ENCODE measurements at places on chromosomes 11 and 22.
A peak's percentile ranks its signal among the peaks of the same experiment; 100 is the strongest.

DNA sequence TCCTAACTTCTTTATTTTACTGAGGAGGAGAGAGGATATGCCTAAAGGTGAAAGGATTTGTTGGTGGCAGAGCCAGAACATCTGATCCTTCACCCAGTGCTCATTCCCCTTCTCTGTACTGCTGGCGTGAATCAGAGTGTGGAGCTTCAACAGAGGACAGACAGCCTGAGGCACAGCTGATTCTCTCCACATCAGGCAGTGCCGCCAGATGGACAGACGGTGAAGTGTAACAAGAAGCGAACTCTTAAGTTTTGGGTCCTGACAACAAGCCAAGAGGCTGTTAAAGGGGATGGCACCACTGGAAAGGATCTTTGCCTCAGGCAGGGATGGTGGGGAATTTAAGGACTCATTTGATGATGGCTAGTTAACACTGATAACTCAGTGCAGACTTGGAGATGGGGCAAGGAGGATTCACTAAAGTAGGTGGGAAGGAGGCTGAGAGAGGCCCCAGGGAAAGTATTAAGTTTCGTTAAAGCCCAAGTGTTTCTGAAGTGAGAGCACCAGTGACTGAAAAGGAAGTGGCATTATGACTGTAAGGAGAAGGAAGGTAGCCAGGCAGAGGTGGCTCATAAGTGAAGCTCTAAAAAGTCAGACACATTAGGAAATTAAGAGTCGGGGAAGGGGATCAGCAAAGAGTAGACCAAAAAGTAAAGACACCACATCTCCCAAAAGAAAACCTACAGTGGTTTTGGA is 81.3 kb downstream of the CLPB start:
- DNase-seq = no peak

DNA sequence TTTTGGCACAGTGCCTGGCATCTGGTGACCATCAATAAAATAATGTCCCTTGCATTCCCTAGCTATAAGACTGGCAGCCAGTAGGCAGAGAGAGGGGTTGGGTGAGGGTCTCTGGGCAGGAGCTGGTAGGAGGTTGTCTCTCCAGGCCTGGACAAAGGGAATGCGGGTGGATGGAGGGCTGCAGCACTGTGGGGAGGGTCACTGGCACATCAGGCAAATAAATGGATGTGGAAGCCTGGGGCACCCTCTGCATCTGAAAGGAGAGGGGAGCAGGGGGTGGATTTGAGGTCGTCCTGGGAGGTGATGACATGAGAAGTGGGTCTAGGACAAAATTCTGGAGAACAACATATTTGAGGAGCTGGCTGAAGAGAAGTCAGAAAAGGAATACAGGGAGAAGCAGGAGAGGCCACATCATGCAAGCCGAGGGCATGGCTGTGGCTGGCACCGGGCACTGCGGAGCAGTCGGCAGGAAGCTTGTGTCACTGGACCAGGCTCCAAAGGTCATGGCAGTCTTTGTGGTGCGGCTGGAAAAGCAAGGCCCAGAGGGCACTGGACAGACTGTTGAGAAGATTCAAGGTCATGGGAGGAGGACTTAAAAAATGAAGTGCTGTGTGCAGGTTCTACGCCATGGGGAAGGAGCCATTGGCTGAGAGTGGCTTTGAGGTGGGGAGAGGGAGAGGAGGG is 36.5 kb upstream of the THY1 start:
- no peak for DNase-seq

DNA sequence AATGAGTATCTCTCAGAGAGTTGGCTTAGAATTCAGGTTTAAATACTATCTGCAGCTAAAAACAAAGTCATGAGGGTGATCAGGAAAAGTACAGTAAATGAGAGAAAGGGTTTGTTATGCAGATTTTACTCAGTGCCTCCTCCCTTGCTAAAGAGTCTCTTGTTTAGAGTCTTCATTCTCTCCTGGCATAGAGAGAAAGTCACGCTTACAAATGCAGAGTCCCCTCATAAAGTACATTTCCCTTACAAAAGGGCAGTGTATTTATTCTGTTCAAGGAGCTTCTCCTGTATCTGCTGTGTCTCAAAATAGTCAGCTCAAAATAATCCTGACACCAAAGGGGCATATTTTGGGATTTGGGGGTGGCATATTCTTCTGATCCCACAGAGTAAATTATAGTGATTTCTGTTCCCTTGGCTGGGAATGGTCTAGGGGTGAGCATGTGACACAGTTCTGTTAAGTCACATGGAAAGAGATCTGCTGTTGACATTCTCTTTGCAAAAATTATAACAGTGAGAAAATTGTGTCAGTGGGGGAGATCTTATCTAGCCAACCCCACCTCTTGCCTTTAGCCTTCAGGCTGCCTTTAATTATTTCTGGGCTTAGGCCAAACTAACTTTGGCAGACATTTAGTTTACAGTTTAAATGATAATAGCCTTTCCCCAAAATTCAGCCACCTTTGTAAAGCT is 102.9 kb downstream of the MTNR1B start:
- DNase-seq = no peak

GRCh38 chr22:23106906-23107367 is 34.9 kb downstream of the RSPH14 start:
- no peak for DNase-seq

DNA sequence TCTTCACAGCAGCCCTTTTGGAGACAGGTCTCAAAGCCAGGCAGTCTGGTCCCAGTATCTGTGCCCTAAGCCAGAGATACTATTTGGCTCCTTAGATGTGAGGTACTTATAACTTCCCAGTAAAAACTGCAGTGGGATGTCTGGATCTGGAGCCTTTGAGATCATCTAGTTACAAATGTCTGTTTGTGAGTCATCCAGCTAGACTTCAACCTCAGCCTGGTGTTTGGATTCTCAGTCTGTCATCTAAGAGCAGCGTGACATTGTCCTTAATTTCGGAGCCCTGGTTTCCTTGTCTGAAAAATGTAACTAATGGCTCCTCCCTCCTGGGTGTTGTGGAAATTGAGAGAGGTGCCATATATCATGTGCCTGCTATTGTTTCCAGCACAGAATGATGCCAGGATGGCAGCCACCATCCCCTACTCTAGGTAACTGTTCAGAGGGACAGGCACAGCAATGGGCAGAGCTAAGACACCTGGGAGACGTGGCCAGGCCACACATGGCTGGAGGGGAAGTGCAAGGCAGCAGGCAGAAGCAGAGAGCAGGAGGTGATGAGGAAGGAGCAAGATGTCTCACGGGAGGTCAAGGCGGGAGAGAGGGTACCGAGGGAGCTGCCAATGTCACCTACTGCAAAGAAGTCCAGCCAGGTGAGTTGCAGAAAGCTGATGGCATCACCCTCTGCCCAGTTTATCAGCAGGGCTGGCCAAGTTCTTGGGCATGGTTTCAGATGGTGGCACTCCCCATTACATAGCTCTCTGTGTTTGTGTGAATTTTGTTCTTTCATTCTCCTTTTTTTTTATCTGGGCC is 20.6 kb upstream of the ST3GAL4 start:
- DNase-seq = peak; percentile 55

GRCh38 chr11:125995313-125995712 is 49.5 kb downstream of the VSIG10L2 start:
- DNase-seq = no peak

GRCh38 chr11:76708972-76709660 is 38.6 kb upstream of the LRRC32 start:
- DNase-seq = peak; percentile 45

- DNase-seq = no peak
These were observed 58.8 kb upstream of the LYVE1 start for GRCh38 chr11:10627291-10627690.

DNA sequence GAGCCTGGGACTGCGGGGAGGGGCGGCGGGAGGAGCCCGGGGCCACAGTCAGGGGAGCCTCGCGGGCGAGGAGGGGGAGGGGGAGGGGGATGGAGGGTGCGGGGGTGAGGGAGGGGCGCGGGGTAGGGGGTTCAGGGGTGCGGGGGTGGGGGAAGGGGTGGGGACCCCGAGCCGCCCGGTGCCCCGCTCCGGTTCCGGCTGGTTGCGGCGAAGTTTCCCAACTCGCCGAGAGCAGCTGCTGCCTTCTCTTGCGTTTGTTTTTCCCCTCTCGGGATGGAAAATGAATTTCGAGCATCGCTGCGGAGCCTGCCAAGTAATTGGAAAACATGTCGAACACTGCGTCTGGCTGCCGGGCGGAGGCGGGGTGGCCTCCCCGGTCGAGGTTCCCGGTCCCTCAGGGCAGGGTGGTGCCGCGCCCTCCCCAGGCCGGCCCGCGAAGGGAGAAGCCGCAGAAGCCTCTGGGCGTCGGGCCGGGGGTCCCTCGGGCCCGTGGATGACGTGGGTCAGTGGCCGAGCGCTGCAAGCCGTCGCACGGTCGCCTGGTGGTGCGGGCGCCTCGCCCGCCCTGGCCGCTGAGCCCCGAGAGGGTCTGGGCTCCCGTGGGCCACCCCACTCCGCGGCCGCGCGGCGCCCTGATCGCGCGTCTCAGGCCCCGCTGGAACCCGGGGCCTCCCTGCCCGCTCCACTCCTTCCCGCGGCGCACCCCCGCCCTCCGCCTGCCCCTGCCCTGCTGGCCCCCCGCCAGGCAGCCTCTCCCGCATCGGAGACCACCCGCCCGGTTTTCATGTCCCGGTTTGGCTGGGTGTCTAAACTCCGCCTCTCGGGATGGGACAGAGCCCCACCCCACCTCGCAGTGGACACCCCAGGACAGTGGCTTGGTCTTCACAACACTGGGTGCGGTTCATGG is 12.1 kb downstream of the SPATA19 start:
- DNase-seq = no peak

- DNase-seq = peak; percentile 15
These were observed 28.7 kb upstream of the CTSD start for GRCh38 chr11:1792461-1792860.

DNA sequence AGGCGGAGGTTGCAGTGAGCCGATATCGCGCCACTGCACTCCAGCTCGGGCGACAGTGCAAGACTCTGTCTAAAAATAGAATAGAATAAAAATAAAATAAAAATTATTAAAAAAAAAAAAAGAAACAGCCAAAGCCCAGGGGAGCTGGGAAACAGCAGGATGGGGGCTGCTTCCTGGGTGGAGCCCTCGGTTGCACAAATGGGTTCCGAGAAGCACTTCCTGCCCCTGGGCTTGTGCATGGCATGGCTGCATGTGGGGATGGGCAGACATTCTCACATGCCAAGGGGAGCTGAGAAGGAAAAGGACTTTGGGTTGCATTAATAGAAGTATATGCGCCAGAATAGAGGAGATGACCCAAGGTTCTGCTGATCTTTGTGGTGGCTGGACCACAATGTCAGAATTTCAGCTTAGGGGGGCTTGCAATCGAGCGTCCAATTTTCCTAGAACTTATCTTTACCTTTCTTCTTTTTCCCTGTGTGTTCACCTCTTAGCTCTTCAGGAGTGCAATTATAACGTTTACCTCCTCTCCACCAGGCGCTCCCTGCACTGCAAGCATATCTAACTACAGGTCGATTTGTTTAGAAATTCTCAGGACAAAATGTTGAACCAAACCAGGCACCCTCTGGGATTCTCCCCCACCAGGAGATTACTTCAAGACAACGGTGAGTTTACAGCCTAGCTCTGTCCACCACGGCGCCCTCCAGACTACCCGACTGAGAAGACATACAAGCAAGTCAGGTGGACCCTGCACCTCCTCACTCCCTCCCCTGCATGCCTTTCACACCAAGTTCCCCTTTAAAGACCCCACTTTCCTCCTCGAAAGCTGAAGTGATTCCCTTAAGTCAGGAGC is 53.2 kb downstream of the SHISAL1 start:
- DNase-seq = peak; percentile 62

DNA sequence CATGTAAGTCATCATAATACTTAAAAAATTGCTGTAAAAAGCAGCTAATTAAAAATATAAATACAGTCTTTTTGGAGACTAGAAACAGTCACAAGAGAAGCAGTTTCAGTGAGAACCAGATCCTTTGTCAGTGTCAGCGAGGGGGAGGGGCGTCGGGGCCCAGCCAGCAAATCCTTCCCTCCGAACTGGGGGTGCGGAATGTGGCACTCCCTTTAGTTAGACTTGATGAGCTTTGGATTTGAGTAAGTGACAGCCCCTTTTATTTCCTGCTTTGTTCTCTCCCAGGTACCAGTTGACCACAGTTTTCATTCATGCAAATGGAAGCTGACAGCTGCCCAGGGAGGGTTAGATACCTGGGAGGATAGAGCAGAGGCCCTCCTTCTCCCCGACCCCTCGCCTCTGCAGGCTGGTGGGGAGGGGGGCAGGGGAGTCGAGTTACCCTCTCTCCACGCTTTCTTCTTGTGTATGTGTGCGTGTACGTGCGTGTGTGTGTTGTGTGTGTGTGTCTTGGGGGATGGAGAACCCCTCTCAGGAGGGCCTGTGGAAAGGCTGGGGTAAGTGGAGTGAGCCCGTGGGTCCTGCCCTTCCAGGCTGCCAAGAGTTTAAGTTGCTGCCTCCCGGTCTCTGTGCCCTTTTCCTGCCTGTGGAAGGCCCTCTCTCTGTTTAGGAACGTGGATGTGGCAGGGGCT is 38.3 kb downstream of the PTPRJ start:
- DNase-seq = peak; percentile 70

- peak; percentile 86 for DNase-seq
These were observed 34.4 kb upstream of the TRIM29 start for GRCh38 chr11:120172054-120172911.

DNA sequence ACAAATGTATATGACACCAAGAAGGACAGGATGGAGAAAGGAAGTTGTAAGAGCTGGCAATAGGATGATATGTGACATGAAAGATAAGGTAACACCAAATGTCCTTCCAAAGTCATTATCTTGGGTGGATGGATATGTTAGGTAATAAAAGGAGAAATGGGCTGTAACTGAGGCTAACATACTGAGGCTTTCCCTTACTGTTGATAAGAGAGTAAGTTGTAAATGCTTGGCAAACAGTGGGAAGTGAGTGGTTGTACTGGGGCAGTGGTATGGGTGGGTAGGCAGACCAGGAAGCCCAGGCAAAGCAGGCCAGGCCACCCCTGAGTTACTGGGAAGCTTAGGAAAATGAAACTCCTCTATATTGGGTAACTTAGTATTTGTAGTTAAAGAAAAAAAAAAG is 73.7 kb downstream of the ARHGAP42 start:
- DNase-seq = no peak

- DNase-seq = no peak
These were observed 30.9 kb downstream of the EIF3F start for GRCh38 chr11:8017894-8018483.

GRCh38 chr11:45663486-45664375 is 1.7 kb downstream of the CHST1 start:
- DNase-seq = peak; percentile 70

GRCh38 chr22:46030231-46030880 is 53.4 kb upstream of the WNT7B start:
- DNase-seq = peak; percentile 59

DNA sequence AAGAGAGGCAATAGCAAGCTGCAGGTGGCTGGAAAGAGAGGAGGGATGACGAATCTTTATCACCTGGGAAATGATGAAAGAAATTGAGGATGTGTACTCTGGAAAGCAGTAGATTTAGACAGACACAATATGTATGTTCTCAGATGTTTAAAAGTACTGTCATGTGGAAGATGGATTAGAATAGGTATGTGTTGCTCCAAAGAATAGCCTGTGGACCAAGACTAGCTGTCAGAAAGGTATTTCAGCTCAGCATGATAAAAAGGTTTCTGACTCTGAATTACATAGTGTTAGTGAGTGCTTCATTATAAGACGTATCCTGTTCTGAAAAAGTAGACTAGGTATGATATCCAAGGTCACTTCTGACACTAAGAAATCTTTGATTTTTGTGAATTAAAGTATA is 322.4 kb downstream of the CNTN5 start:
- DNase-seq = no peak

- DNase-seq = no peak
These were observed 317.8 kb downstream of the NTM start for GRCh38 chr11:131688048-131688693.

GRCh38 chr11:43987384-43988039 is 45.1 kb downstream of the C11orf96 start:
- peak; percentile 98 for DNase-seq

- peak; percentile 42 for DNase-seq
These were observed 5.3 kb upstream of the MRGPRG start for GRCh38 chr11:3223932-3224381.

Measured in posterior vena cava (tissue), 2 donors.